ENCODE measurements at places on chromosomes 5 and 9. TPM values are rescaled to one million over a fixed set of nuclear protein-coding genes. Genes with fewer than 3 reads are reported as not detected.

GRCh38 chr5:64190562-64191306 lies 25.1 kb downstream of the RNF180 start:
- DNase-seq = no peak

Gene PCDHGA5
- 0.18 TPM for polyA plus RNA-seq

DNA sequence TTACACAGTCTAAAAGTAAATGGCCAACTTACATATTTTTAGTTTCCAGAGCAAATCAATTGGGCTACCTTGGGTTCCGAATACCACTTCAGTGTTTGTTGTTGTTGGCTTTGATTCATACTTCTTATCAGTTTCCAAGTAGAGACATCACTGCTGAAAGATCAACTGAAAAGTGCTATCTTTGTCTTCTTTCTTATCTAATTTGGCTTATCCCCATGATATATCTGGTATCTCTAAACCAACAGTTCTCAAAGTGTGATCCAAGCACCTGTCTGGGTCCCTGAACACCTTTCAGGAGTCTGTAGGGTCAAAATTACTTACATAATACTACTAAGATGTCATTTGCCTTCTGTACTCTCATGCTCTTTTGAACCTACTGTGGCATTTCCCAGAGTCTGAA lies 200.0 kb downstream of the PARP8 start:
- DNase-seq = no peak

Gene AQP7
- 0.69 TPM for polyA plus RNA-seq

- no peak for DNase-seq
Measured at GRCh38 chr5:154211641-154212390, 21.3 kb downstream of the GALNT10 start.

All from A549 (cell line).